M059J (cell line): ENCODE measurements at places on chromosomes 5 and 9. TPM values are rescaled to one million over a fixed set of nuclear protein-coding genes. Genes with fewer than 3 reads are reported as not detected.

The SHISAL2B gene
- not detected in 2 replicates for total RNA-seq

The PIGO gene
- 27.5 and 29.2 TPM in 2 replicates for total RNA-seq

The C8G gene
- 0.89 TPM in 1 of 2 replicates, not detected in the other for total RNA-seq

The WDR38 gene
- not detected in 2 replicates for total RNA-seq

The HNRNPAB gene
- total RNA-seq = 85.0 and 137 TPM in 2 replicates

The SPINK7 gene
- total RNA-seq = not detected in 2 replicates

The NRARP gene
- not detected in 2 replicates for total RNA-seq

The C5orf15 gene
- total RNA-seq = 196 and 216 TPM in 2 replicates

The TMC1 gene
- 1.1 TPM in 1 of 2 replicates, not detected in the other for total RNA-seq

The DPP7 gene
- total RNA-seq = 26.8 and 30.0 TPM in 2 replicates

The INSYN2B gene
- 47.0 and 70.7 TPM in 2 replicates for total RNA-seq

The TERT gene
- total RNA-seq = 0.62 TPM in 1 of 2 replicates, not detected in the other

The OR13C4 gene
- total RNA-seq = not detected in 2 replicates

The TMEM232 gene
- 0.15 and 0.22 TPM in 2 replicates for total RNA-seq

The SGTB gene
- 3.3 and 5.1 TPM in 2 replicates for total RNA-seq

The MARCHF3 gene
- 4.9 and 8.7 TPM in 2 replicates for total RNA-seq

The KCNV2 gene
- total RNA-seq = not detected in 2 replicates

The SEMA6A gene
- total RNA-seq = not detected in 2 replicates

The RANBP3L gene
- total RNA-seq = 0.76 and 1.0 TPM in 2 replicates

The MEF2C gene
- total RNA-seq = 7.6 and 7.7 TPM in 2 replicates

The FAM151B gene
- total RNA-seq = 1.6 TPM in 1 of 2 replicates, not detected in the other

The CCL28 gene
- total RNA-seq = not detected in 2 replicates

The PKN3 gene
- total RNA-seq = 3.5 and 7.4 TPM in 2 replicates

The MYO10 gene
- 13.6 and 30.2 TPM in 2 replicates for total RNA-seq

The SLC12A2 gene
- total RNA-seq = 25.0 and 48.9 TPM in 2 replicates

The ISOC1 gene
- 15.9 and 21.0 TPM in 2 replicates for total RNA-seq
